ENCODE measurements at places on chromosomes 5 and 9.

- no peak for ATAC-seq
Observed at GRCh38 chr9:131062969-131063368, 33.4 kb upstream of the AIF1L start.

DNA sequence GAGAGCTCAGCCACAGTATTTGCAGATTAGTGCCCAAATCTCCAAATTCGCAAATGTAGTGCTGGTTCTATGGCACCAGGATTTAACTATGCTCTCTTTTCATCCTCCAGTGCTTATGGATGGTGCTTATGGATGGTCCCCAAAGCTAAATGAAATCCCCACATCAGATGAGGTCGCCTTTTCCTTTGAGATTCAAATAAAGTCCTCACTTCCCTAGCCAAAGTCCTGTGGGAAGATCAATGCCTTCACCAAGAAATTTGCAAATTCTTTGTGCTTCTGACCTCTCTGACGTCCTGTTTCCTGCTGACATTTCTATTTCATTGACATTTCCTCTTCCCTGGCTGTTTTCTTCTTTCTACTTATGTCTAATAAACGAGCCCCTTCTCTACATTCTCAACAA, 1077.0 kb upstream of the C9orf72 start:
- no peak for ATAC-seq

DNA sequence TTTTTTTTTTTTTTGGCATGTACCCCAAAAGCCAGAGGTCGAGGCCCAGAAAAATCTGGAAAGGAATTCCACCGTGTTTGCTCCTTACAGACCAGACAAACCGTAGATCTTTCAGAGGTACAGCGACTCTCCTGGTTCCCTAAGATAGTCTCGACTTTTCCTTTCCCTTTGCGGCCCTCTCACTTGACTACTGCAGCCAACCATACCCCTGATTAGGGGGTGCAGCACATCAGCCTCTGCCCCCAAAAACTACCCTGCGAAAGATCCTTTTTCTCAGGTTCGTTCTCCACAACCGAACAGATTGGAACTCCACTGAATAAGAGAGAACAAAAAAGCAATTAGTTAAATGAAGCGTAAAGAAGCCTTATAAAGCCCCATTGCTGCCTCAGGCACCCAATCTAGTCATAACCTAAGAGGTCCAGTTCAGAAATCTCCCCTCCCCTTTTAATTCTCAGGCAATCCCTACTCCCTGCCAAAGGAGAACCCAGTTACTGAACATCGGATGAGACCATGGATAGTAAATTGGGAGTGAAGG, 379 bp upstream of the TICAM2 start:
- no peak for ATAC-seq

GRCh38 chr9:116238776-116239340, 85.3 kb downstream of the PAPPA start:
- ATAC-seq, result no peak

- no peak for ATAC-seq
Observed at GRCh38 chr5:172939611-172940267, 19.5 kb upstream of the RPL26L1 start.

- ATAC-seq, result no peak
Observed at GRCh38 chr5:89582768-89583339, 699.9 kb upstream of the MEF2C start.

DNA sequence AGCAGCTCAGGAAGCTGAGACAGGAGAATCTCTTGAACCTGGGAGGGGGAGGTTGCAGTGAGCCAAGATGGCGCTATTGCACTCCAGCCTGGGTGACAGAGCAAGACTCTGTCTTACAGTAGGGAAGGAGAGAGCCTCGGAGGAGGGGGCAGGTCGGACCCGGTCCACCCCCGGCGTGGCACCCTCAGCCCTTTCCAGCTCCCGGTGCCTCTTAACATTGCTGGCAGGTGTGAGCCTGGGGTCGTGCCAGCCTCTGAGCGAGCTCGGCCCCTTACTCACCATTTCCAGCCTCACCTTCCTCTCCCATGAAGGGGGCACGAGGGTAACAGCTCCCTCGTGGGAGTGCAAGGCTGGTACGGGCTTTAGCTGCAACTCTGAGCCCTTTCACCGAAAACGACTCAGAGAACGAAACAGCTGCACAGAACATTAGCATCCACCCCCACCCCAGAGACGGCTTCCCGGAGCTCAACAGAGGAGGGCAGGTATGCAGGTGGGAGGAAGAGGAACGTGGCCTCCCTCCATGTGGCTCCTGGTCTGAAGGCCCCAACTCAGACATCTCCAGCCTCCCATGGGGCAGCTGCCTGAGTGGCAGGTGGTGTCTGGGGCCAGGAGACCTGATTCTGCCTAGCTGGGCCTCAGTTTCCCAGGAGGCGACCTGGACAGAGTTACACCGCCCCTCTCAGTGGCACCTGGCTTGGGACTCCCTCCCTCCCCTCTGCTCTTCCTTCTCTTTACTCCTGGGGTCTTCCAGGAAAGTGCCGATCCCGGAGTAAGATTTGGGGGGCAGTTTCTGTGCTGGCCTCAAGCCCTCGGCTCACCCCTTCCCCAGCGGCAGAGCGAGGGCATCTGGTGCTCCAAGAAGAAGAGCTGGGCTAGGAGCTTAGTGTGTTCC, 28.5 kb upstream of the ABO start:
- no peak for ATAC-seq

DNA sequence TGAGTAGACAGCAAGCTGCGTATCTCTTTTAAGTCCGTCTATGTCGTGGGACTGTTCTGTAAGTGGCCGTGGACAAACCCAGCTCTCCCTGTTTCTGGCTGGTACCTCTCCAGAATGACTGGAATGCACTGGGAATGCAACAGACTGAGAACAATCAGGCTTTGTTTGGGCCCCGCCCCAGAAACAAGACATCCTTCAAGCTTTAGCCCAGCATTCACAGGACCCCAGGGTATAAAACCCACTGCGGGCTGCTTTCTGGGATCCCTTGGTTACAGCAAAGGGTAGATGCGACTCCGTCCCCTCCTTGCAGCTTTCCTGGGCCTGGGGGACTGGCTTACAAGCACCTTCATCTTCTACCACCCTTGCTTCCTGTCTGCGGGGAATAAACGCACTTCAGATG, 45.6 kb upstream of the SPTLC1 start:
- ATAC-seq, result no peak

DNA sequence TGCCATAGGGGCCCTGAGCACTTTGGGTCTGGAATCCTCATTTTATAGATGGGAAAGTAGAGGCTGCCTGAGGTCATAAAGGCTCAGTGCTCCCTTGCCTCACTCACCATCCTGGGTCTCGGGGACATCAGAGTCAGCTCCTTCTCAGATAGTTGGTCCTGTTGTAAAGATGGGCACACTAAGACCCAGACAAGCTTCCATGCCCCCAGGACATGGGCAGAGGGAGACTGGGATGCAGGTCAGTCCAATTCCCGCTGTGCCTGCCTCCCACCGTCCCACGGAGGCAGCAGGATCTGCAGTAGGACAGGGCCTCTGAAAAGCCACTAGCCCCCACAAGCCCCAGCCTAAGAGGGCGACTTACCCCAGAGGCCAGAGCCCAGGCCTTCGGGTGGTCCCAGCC, 19.0 kb upstream of the SUSD3 start:
- ATAC-seq, result no peak

GRCh38 chr9:8401961-8402705, 602.6 kb upstream of the DMAC1 start:
- no peak for ATAC-seq

DNA sequence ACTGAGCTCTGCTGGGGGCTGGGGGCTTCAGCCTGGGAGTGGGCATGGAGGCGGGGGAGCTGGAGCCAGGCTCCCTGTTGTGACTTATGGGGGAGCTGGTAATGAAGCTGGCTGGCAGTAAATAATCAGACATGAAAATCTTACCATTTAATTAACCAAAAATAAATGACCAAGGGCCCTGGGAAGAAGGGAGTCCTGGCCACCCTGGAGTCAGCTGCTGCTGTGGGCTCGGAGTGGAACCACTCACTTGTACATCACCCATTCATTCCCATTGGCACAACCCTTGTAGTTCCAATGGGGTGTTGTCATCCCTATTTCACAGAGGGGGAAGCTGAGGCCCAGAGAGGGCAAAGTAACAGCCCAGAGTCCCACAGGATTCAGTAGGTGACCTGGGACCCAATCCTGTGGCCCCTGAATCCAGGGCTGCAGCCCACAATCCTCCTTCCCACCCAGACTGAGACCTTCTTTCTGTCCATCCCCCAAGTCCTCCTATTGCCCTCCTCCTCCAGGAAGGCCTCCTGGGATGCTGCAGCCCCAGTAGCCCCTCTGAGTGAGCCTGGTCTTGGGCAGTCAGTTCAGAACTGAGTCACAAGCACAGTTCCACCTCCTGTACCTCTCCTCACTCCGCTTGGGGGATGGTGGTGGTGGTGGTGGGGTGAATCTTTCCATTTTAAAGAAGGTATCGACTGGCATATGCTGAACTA, 259.4 kb upstream of the MVB12B start:
- ATAC-seq, result no peak

DNA sequence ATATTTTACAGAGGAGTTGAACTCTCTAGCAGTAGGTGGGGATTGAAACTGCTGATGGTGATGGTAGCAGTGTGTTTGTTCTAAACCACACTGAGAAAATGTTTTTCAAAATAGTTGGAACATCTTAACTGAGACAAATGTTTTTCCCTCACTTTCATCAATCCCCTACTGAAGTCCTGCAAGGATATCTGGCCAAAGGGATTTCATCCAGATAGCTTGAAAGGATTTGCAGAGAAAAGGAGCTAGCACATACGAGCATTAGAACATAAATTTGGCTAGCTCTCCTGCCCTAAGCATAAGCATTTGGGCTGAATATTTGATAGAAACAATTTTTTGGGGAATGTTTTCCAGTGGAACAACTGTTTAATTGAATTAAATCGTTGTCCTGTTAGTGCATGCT, 153.9 kb downstream of the CDH9 start:
- no peak for ATAC-seq
